ENCODE measurements at places on chromosomes 13 and 19. TPM values are rescaled to one million over a fixed set of nuclear protein-coding genes. Genes with fewer than 3 reads are reported as not detected.

GRCh38 chr13:76157926-76158325 is 521.8 kb downstream of the LMO7 start:
- DNase-seq: no peak

GRCh38 chr19:42108527-42109389 is 23.5 kb downstream of the POU2F2 start:
- DNase-seq: peak; percentile 86

DNA sequence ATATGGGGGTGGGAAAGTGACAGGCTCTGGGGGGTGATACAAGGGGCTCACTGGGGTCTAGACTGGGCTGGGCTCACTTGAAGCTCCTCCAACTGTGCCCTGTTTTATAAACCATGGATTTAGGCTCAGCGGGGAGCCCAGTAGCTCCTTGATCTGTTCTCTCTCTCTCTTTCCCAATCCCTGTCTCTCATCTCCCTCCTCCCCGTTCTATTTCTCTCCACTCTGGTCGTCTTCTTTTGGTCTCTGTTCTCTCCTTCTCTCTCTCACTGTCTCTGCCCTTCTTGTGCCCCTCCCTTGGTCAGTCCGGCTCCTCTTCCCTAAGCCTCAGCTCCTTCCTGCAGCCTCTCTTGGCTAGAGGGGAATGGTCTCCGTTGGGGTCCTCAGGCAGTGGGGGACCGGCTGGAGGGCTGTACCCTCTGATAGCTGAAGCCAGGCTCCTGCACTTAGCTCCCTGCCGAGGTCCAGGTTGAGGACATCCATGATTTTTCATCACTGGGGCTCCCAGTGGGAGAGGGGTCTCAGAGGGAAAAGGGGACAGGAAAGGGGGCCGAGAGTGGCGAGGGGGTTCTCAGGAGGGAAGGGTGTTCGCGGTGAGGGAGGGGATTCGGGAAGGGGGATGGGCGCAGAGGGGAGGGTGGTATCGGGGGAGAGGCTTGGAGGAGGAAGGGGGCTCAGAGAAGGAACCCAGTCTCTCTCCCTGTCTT is 8.5 kb downstream of the UNC13A start:
- DNase-seq: no peak

DNA sequence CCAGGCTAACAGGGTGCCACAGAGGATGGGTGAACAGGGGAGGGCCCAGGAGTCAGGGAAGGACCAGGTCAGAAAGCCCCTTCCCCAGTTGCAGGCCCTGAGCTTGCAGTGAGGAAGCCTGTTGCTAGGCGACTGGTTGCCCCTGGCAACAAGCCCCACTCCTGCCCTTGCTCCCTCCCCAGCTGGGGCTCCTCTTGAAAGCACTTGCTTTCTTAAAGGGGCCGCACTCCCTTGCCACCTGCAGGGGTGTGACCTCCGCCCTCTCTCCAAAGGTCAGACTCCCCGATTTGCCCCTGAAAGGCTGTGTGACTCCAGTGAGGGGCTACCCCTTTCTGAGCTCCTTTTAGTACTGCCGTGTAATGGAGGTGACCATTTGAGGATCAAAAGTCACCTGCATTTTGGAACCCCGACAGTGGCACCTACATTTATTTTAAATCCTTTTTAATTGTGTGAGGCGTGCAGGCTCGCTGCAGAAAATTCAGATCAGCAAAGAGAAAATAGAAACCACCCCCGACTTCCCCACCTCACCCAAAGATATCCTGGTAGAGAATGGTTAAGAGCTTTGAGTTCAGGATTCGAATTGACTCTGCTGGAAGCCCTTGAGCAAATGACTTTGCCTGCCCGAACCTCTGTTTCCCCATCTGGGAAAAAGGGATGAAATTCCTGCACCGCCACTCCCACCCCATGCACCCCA is 4.8 kb downstream of the FCHO1 start:
- peak; percentile 53 for DNase-seq

CYP2F1 gene
- 1.8 TPM for total RNA-seq

NKG7 gene
- 169 TPM for total RNA-seq

RGS9BP gene
- total RNA-seq: 0.31 TPM

KLK5 gene
- total RNA-seq: not detected

Data from CD8-positive, alpha-beta T cell (primary cell).